ENCODE measurements at places on chromosomes 1 and 21.
A peak's percentile ranks its signal among the peaks of the same experiment; 100 is the strongest.

- no peak for DNase-seq
Observed at GRCh38 chr21:26447932-26448475, 125.1 kb downstream of the CYYR1 start.

DNA sequence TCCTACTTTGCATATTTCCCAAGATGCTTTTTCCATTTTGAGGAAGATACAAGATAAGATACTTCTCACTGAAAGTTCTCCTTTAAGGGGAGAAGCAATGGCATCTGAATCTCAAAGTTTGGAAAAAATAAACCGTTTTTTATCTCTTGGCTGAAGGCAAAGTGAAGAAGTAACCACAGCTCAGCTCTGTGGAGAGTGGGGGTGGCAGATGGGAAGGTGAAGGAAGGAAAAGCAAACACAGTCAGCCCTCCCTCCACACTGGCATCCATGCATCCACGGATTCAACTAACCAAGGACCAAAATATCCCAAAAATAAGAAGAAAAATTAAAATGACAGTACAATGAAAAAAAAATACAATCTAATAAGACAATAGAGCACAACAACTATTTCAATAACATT lies 211.1 kb downstream of the RGS7 start:
- no peak for DNase-seq

DNA sequence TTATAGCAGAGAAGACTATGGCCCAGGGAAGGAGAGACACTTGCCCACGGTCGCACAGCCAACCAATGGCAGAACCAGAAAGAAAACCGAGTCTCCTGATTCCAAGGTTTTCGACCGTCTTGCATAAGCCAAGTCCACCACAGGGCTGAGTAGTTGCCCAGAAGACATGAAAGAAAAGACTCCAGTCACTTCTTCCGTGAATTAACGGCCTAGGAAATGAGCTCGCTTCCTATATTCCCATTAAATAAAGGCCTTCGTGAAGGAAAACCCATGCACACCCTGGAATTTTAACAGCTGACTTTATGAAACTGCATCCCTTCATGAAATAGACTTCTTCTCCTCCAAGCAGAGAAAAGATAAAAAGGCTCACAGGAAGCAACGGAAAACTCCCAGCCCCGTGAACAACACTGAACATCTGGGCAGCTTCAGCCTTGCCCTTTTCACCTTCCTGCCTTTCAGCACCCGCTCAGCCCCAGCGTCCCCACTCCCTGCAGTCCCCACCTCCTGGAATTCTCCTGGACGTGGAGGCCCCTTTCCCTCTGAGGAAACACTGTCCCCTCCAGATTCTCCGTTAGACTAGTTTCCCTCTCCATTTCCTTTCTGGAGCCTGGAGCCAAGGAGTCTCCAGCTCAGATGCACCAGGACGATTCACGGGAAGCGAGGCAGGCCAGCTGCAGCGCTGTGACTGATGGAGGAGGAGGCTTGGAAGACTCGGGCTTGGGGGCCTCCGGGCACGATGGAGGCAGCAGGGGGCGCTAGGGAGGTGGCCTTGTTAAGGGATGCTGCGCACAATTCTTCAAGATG lies 2.7 kb upstream of the MYOC start:
- peak; percentile 96 for DNase-seq

DNA sequence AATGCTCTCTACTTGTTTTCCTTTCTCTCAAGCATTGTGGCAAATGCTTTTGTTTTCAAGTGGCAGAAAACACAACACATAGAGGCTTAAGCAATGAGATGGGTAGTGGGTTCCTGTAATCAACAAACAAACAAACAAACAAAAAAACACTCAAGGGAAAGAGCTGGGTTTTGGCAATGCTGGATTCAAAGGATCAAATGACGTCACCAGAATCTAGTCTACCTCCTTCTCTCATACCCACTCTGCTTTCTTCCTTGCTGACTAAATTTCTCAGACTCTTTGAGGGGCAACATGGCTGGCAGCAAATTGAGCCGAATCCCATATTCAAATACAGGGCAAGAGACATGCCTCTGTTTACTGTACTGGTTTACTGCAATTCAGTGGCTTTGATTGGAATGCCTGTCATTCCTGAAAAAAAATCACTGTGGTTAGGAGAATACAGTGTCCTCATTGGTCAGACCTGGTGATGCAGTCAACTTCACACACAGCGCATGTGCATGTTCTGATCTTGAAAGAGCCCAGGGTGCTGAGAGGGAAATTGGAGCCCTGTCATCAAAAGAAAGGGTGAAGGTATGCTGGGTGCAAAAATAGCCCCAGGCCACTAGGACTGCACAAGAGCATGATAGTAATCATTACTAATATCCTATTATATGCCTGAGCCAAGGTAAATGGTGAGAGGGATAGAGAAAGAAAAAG lies 356.2 kb downstream of the KCTD3 start:
- no peak for DNase-seq

DNA sequence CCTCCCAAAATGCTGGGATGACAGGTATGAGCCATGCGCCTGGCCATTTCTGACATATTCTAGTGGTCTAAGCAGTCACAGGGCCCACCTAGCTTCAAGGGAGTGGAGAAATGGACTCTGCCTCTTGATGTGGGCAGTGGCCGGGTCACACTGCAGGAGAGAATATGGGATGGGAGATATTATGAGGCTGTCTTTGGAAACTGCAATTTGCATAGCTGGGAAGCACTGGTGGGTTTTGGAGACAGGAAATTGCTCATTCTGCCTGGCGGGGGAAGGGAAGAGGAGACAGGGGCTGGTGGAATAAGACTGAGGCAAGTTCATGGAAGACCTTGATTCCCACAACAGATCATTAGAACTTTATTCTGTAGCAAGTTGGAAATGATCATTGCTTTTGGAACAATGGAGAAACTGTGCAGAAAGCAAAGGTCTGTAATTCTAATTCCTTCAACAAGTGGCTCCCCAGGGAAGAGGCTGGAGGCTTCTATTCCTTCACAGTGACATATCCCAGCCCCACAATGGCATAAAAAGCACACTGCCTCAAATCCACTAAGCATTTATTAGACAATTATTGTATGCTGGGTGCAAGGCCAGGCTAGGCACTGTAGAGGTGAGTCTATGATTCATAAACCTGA lies 10.5 kb downstream of the NCMAP start:
- no peak for DNase-seq

- peak; percentile 42 for DNase-seq
Observed at GRCh38 chr1:54865238-54866073, 21.5 kb downstream of the DHCR24 start.

GRCh38 chr1:43426221-43426620 lies 27.5 kb downstream of the HYI start:
- DNase-seq: no peak

DNA sequence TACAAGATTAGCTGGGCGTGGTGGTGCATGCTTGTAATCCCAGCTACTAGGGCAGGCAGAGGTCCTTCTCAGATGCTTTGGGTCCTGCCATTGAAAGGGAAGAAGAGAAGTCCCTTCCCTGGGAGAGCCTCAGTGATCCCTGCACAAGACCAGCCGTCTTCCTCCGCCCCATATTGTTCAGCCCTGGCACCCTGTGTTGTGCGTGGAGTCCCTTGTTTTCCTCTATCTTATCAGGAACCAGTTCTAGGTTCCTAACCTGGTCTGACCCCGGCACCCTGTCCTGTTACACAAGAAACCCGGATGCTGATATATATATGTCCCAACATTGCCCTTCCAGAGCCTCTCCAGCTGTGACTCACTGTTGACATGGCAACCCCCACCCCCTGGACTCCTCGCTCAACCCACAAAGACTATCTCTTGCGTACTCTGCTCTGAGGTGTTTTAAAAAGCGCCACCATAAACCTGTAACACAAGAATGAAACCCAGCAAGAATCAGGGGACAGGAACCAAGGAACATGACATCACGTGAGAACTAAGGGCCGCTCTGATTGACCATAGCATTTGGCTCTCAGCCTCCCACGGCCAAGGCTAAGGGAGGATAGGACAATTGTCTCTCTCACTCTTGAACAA lies 4.8 kb downstream of the MX2 start:
- peak; percentile 42 for DNase-seq

- DNase-seq: no peak
Observed at GRCh38 chr1:114388432-114389003, 122.5 kb downstream of the TRIM33 start.

DNA sequence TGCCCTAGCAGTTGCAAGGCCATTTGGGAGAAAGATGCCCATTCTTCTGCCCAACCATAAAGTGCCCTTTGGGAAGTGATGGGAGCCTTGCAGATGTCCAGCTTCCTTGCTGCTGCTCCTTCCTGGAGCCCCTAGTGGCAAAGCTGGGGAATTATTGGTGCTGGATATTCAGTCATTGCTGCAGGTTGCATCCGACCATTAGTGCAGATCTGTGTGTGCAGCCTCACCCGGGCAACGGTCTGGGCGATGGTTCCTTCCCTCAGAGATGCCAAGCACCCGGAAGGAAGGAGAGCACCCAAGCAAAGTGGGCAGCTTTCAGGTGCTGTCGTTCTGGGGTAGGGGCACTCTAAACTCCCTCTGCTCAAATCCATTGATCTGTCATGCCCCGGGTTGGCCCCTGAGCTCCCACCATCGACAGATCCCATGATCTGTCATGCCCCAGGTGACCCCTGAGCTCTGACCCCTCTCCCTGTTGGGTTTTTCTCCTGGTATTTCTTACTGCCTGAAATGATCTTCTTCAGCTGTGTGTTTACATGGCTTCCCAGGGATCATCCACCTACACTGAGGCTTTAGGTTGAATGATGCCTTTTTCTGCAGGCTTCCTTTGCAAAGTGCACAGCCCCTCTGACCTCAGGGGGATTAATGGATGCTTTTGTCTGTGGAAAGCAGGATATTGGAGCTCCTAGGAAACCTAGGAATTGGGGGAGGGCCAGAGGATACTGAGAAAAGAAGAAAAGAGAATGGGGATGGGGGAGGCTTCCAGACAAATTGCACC lies 467.5 kb downstream of the PTPRU start:
- DNase-seq: peak; percentile 70

GRCh38 chr1:197736685-197737084 lies 38.6 kb downstream of the DENND1B start:
- no peak for DNase-seq

GRCh38 chr21:42563686-42564085 lies 50.0 kb downstream of the SLC37A1 start:
- DNase-seq: peak; percentile 21
